ENCODE measurements at places on chromosomes 1 and 21. TPM values are rescaled to one million over a fixed set of nuclear protein-coding genes. Genes with fewer than 3 reads are reported as not detected.

DNA sequence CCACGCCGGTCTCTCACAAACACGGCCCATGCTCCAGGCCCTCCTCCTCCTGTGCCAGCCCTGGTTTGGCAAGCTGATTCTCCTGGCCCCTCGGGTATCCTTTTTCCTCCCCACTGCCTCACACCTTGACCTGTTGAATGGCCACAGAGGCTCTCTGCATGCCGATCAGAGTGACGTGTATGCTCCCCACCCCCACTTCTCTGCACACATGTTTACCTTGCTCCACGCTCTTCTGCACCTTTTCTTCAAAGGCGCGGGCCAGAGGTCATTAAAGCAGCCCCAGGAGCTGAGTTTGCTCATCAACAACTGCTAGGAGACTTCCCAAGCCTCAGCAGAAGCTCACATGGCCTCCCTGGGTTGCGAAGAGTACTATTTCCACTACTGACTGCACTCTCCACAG, 139.3 kb upstream of the EDN2 start:
- no peak overlapping the region for H3K27ac ChIP-seq
- H3K36me3 ChIP-seq, result no peaks in the 10 kb centered on the region
- no peaks in the 10 kb centered on the region for H3K27me3 ChIP-seq

Gene SPAG17
- total RNA-seq, result 1.7 TPM

GRCh38 chr21:41201385-41201784, 33.4 kb downstream of the BACE2 start:
- no peaks in the 10 kb centered on the region for H3K27me3 ChIP-seq
- DNase-seq, result no peak
- H3K4me3 ChIP-seq, result no peak overlapping the region
- no peaks in the 10 kb centered on the region for H3K4me1 ChIP-seq
- H3K36me3 ChIP-seq, result no peaks in the 10 kb centered on the region
- H3K27ac ChIP-seq, result no peak overlapping the region

Gene JAM2
- 1.8 TPM for total RNA-seq

DNA sequence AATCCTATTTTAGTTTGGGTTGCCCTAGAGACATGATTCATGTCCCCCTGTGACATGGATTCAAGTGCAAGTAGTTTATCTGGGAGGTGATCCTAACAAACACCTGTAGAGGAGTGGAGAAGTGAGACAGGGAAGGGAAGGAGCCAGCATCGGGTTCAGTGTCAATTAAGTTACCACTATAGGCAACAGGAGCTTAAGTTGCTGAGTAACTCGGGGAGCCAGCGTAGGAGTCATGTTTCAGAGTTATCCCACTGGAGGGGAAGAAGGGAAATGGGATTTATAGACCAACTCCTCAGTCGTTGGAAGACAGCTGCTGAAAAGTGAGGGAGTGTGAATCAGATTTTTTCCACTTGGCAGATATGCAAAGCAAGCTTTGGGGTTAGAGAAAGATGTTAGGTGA, 54.9 kb downstream of the SLC30A7 start:
- H3K36me3 ChIP-seq, result no peaks in the 10 kb centered on the region
- H3K4me1 ChIP-seq, result no peaks in the 10 kb centered on the region

Gene APOBEC4
- total RNA-seq, result not detected

GRCh38 chr21:46442938-46443337, 15.8 kb upstream of the DIP2A start:
- no peaks in the 10 kb centered on the region for H3K36me3 ChIP-seq
- no peaks in the 10 kb centered on the region for H3K27me3 ChIP-seq
- no peaks in the 10 kb centered on the region for H3K4me1 ChIP-seq

GRCh38 chr1:43043695-43044094, 85.0 kb upstream of the SLC2A1 start:
- no peaks in the 10 kb centered on the region for H3K36me3 ChIP-seq
- no peak for DNase-seq
- H3K27me3 ChIP-seq, result no peaks in the 10 kb centered on the region
- no peak overlapping the region for H3K4me3 ChIP-seq
- H3K27ac ChIP-seq, result no peak overlapping the region
- H3K4me1 ChIP-seq, result peaks cover 18% of the 10 kb centered on the region

DNA sequence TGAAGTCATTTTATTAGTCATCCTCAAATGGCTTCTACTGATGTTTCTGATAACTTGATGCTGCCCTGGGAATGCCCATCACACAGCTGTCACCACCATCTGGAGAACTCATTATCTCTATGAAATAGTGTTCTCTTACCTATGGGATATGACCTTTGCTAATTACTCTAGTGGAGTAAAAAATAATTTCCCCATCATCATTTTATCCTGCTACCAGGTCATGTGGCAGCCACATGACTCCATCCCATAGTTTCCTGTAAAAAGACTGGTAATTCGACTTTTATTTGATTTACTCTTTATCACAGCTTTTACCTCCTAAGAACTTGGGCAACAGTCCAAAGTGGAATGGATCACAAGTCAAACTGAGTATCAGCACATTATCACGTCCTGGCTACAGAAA, 76.1 kb upstream of the USP25 start:
- no peaks in the 10 kb centered on the region for H3K36me3 ChIP-seq
- no peak for DNase-seq
- H3K4me3 ChIP-seq, result no peak overlapping the region
- no peaks in the 10 kb centered on the region for H3K4me1 ChIP-seq
- H3K27ac ChIP-seq, result no peak overlapping the region

GRCh38 chr1:204896787-204897469, 26.3 kb downstream of the NFASC start:
- no peak overlapping the region for H3K4me3 ChIP-seq
- no peaks in the 10 kb centered on the region for H3K4me1 ChIP-seq
- DNase-seq, result no peak
- no peaks in the 10 kb centered on the region for H3K36me3 ChIP-seq

GRCh38 chr1:22485431-22485830, 33.8 kb downstream of the ZBTB40 start:
- H3K27ac ChIP-seq, result no peak overlapping the region
- no peak overlapping the region for H3K4me3 ChIP-seq
- DNase-seq, result no peak
- peaks cover 12% of the 10 kb centered on the region for H3K4me1 ChIP-seq
- H3K27me3 ChIP-seq, result no peaks in the 10 kb centered on the region

DNA sequence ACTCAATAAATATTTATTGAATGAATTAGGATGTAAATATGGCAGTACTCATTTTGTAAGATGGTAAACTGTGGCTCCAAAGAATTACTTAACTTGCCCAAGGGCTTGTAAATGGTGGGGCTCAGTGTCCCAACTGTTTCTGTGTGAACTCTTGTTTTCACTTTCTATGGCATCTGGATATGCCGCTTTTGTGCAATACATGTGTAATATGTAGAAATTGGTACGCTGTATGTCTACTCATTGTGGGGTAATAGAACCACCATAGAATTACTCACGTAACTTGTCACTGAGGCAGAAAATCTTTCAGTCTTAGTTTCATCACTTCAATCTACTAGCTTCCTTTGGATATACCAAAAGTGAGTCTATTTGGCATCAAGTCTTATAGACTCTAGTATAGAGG, 977 bp downstream of the PRPF3 start:
- peak overlapping the region; percentile 85 for H3K27ac ChIP-seq
- no peak for DNase-seq
- no peaks in the 10 kb centered on the region for H3K27me3 ChIP-seq
- H3K4me1 ChIP-seq, result no peaks in the 10 kb centered on the region

Gene ADARB1
- 9.9 TPM for total RNA-seq

Gene KLHDC7A
- 2.3 TPM for total RNA-seq

Measured in hepatocyte (in vitro differentiated cells).